A549 treated with CORT108297 at 1 μM for 4 hours (cell line): ENCODE measurements at places on chromosomes 6 and 20. TPM values are rescaled to one million over a fixed set of nuclear protein-coding genes. Genes with fewer than 3 reads are reported as not detected.

Gene PRKN
- total RNA-seq = 0.02 to 0.47 TPM (median 0.12 TPM) in 4 of 5 replicates, not detected in the other

Gene HMGN3
- 56.5 to 69.2 TPM (median 60.9 TPM) in 5 replicates for total RNA-seq

Gene GPR63
- 0.45 to 0.60 TPM (median 0.53 TPM) in 5 replicates for total RNA-seq

Gene BCAS1
- 0.45 to 0.65 TPM (median 0.60 TPM) in 5 replicates for total RNA-seq

Gene RIMS4
- total RNA-seq = 1.2 to 1.9 TPM (median 1.5 TPM) in 5 replicates

Gene SLC25A27
- 0.36 to 0.75 TPM (median 0.51 TPM) in 5 replicates for total RNA-seq

Gene C20orf204
- total RNA-seq = 0.20 to 0.62 TPM (median 0.50 TPM) in 5 replicates

Gene WFDC2
- 0.20 to 0.23 TPM in 2 of 5 replicates, not detected in the others for total RNA-seq

Gene LY6G5B
- 3.8 to 5.0 TPM (median 4.3 TPM) in 5 replicates for total RNA-seq

Gene SNAP91
- total RNA-seq = 0.17 to 0.25 TPM (median 0.21 TPM) in 5 replicates

Gene SLC22A2
- total RNA-seq = 0.08 TPM in 2 of 5 replicates, not detected in the others

Gene PTK6
- total RNA-seq = 2.2 to 3.5 TPM (median 3.2 TPM) in 5 replicates

Gene C20orf141
- total RNA-seq = 0.28 to 0.44 TPM (median 0.38 TPM) in 4 of 5 replicates, not detected in the other

Gene TRMT11
- total RNA-seq = 10.6 to 15.2 TPM (median 12.9 TPM) in 5 replicates

Gene MACROD2
- total RNA-seq = 0.23 to 0.92 TPM (median 0.61 TPM) in 5 replicates

Gene OPN5
- total RNA-seq = not detected in 5 replicates

Gene HLA-DMB
- 1.5 to 2.5 TPM (median 1.6 TPM) in 5 replicates for total RNA-seq

Gene C20orf202
- total RNA-seq = 0.05 to 0.13 TPM (median 0.07 TPM) in 3 of 5 replicates, not detected in the others

Gene DSN1
- total RNA-seq = 23.1 to 31.0 TPM (median 24.7 TPM) in 5 replicates

Gene HNF4A
- 11.9 to 17.0 TPM (median 15.4 TPM) in 5 replicates for total RNA-seq

Gene EMILIN3
- total RNA-seq = 0.27 to 0.55 TPM (median 0.50 TPM) in 5 replicates

Gene PTCRA
- total RNA-seq = not detected in 5 replicates

Gene CBFA2T2
- 4.3 to 7.2 TPM (median 6.2 TPM) in 5 replicates for total RNA-seq

Gene HFE
- total RNA-seq = 8.8 to 14.2 TPM (median 12.5 TPM) in 5 replicates

Gene PRND
- total RNA-seq = not detected in 5 replicates

Gene E2F1
- total RNA-seq = 22.0 to 33.5 TPM (median 30.9 TPM) in 5 replicates

Gene RPS6KA2
- 0.07 to 0.30 TPM (median 0.08 TPM) in 5 replicates for total RNA-seq

Gene DAAM2
- total RNA-seq = not detected in 5 replicates

Gene PHACTR1
- 0.04 to 0.08 TPM in 2 of 5 replicates, not detected in the others for total RNA-seq

Gene FERMT1
- total RNA-seq = 15.4 to 17.4 TPM (median 16.2 TPM) in 5 replicates

Gene TRIM31
- 1.0 to 1.8 TPM (median 1.3 TPM) in 5 replicates for total RNA-seq

Gene ZBTB22
- total RNA-seq = 2.3 to 4.3 TPM (median 4.1 TPM) in 5 replicates

Gene STMND1
- not detected in 5 replicates for total RNA-seq

Gene LST1
- total RNA-seq = 0.46 to 0.73 TPM in 2 of 5 replicates, not detected in the others

Gene NMBR
- not detected in 5 replicates for total RNA-seq

Gene COL9A3
- total RNA-seq = 0.37 to 0.84 TPM (median 0.55 TPM) in 5 replicates

Gene APOBEC2
- not detected in 5 replicates for total RNA-seq

Gene SIRPD
- not detected in 5 replicates for total RNA-seq

Gene PARD6B
- 2.4 to 3.6 TPM (median 2.8 TPM) in 5 replicates for total RNA-seq

Gene UBD
- 0.46 to 0.99 TPM (median 0.64 TPM) in 5 replicates for total RNA-seq

Gene EFCAB8
- not detected in 5 replicates for total RNA-seq

Gene PPP1R16B
- total RNA-seq = 0.12 to 0.22 TPM (median 0.14 TPM) in 5 replicates

Gene PDE7B
- 0.89 to 1.5 TPM (median 1.3 TPM) in 5 replicates for total RNA-seq

Gene SLC17A4
- not detected in 5 replicates for total RNA-seq

Gene TRIM10
- total RNA-seq = 0.02 TPM in 1 of 5 replicates, not detected in the others

Gene TTPAL
- 11.0 to 14.2 TPM (median 13.7 TPM) in 5 replicates for total RNA-seq

Gene DHX16
- 26.3 to 30.5 TPM (median 28.5 TPM) in 5 replicates for total RNA-seq

Gene DYNLT2
- total RNA-seq = 0.55 to 0.79 TPM (median 0.66 TPM) in 5 replicates

Gene HAO1
- not detected in 5 replicates for total RNA-seq

Gene DUSP22
- 11.5 to 14.9 TPM (median 13.4 TPM) in 5 replicates for total RNA-seq

Gene HLA-G
- 0.16 TPM in 1 of 5 replicates, not detected in the others for total RNA-seq

Gene EIF2S2
- 93.0 to 135 TPM (median 96.9 TPM) in 5 replicates for total RNA-seq

Gene TMC2
- not detected in 5 replicates for total RNA-seq

Gene SLC17A9
- 0.03 to 0.13 TPM (median 0.08 TPM) in 4 of 5 replicates, not detected in the other for total RNA-seq

Gene PHACTR3
- total RNA-seq = 0.06 to 0.07 TPM in 2 of 5 replicates, not detected in the others
